ENCODE measurements at places on chromosomes 6 and 20.

DNA sequence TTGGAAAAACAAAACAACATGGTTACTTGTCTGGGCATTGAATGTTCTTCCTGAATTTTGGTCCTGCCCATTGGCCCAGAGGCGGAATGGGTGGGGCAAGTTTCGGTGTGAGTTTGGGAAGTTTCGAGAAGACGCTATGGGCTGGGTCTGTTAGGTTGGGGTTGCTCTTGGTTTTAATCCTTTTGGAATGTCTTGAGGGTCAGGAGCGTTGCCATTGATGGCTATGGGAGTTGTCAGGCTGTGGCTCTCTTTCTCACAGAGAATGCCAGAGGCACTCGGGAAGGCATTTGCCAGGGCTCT lies 135.0 kb downstream of the LRRC1 start:
- no peak for DNase-seq

- no peak for DNase-seq
Measured at GRCh38 chr20:4138056-4138455, 122.7 kb upstream of the RNF24 start.

GRCh38 chr6:30149858-30150550 lies 11.0 kb downstream of the TRIM10 start:
- no peak for DNase-seq

DNA sequence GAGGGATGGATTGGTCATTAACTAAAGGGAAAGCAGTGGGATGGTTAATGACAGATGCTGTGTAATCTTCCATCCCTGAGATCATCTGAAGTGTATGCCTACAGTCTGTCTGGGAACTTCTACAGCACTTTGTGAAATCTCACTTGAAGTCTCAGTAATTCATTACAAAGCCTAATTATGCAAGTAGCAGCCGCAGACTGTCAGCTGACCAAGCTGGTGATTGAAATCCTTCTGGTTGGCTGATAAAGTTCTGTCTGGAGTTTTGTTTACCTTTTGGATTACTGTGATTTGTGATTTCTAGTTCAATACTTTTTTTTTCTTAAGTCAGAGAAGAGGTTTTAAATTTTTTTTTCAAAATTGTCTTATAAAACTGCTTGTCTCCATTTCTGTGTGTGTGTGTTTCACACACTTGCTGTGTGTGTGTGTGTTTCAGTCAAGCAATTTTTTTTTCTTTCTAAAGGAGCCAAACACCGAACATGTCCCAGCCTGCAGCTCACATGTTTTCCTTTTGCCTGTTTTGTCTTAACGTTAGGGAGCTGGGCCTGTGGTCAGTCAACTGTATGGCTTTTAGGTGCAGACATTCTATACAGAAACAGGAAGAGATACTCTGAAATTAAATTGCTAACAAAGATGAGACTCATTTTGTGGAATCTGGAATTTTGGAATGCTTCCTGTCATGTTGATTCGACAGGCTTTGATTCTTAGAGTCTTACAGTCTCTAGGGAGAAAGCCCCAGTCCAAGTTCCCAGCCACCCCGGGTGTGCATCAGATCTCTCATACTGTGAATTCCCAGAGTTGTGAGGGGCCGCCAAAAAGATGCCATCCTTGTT lies 28.5 kb upstream of the ADGRF4 start:
- no peak for DNase-seq

DNA sequence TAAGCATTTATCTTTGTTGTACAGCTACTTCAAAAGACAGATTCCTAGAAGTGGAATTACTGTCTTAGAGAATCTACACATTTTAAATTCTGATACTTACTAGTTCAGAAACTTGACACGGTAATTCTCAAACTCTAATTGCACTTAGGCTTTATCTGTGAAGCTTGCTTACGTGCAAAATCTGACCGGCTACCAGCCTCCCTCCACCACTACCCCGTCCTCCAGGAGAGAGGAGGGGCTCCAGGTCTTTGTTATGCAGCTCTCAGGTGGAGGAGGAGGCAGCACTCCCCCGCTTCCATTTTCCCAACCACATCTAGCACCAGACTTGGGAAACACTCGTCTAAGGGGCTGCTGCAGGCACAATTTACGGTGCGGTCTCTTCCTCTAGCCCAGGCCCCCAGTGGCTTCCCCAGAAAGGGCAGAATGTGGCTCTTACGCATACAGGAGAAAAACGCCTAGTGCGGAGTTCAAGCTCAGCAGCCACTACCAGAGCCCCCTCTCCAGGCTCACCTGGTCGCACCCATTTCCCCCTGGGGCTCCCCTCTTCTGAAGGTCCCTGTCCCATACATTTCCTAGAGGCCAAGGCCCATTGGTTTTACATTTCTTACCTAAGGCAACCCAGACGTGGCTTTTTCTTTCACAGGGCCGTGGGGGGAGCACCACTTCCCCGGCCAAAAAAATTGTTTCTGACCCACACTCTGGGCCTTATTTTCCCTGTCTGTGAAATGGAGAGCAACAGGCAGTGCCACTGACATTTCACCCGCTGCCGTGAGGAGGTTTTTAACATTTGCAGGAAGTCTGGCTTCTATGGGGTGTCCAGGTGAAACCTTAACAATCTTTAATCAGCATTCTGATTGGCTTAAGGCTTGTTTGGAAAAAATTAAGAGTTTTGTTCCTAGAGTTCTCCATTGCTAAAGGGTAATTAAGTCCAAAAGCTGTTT lies 1.6 kb upstream of the TGIF2 start:
- peak; percentile 31 for DNase-seq

GRCh38 chr20:36384022-36384619 lies 78.0 kb downstream of the DLGAP4 start:
- DNase-seq, result no peak

- DNase-seq, result no peak
Measured at GRCh38 chr6:9699888-9700287, 715.0 kb downstream of the TFAP2A start.

GRCh38 chr6:119961450-119961849 lies 611.9 kb upstream of the MAN1A1 start:
- DNase-seq, result no peak

GRCh38 chr20:51497542-51498467 lies 44.7 kb downstream of the NFATC2 start:
- DNase-seq, result peak; percentile 22

DNA sequence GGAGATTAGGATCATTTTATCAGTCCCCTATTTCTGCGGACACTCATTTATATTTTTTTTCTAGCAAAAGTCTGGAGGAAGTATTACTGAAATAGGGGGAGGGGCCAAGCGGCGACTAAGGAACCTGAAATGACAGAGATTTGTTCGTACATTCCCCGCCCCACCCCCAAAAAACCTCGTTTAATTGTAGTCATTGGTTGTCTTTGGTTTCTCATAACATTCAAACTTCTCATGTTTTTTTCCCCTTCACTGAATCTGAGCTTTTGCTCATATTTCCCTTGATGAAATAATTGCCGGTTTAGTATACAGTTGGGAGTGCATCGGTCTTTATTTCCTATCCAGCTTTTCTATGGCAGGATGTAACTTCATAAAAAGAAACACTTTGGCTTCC lies 768 bp upstream of the FYN start:
- peak; percentile 22 for DNase-seq

- DNase-seq, result no peak
Measured at GRCh38 chr6:84515067-84515466, 249.3 kb downstream of the TBX18 start.

GRCh38 chr20:741620-742019 lies 26.7 kb downstream of the SLC52A3 start:
- no peak for DNase-seq

DNA sequence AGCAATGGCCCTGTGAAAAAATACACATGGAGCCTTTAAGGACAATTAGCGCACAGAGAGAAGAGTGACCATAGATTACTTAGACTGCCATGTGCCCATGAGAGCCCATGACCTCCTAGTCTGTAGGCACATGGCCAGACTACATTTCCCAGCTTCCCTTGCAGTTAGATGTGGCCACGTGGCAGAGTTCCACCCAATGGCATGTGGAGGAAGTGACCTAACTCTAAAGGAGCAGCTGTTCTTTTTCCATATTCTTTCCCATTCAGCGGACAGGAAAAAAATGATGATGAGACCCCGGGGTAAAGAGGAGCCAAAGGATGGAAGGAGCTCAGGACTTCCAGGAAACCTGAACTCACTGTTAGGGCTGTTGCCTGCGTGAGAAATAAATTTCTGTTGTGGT lies 116.6 kb downstream of the CBLN4 start:
- DNase-seq, result no peak

DNA sequence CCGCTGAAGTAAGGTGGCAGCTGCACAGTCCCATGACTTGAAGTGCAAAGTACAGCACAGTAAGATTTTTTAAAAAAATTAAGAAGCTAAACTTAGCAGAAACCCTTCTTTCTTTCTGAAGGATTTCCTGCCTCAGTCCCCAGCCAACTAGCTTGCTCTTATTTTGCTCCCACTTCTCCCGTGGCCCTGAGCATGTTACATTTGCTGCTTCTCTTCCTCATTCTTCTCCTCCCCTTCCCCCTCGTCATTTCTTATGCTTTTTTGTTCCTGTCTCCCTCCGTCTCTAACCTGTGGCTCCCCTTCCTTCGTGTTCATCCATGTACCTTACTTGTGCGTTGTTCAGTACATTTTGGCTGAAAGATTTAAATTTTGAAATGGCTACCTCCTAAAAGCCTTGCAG lies 123.0 kb downstream of the SASH1 start:
- no peak for DNase-seq

- no peak for DNase-seq
Measured at GRCh38 chr6:100731411-100731810, 149.7 kb downstream of the ASCC3 start.

DNA sequence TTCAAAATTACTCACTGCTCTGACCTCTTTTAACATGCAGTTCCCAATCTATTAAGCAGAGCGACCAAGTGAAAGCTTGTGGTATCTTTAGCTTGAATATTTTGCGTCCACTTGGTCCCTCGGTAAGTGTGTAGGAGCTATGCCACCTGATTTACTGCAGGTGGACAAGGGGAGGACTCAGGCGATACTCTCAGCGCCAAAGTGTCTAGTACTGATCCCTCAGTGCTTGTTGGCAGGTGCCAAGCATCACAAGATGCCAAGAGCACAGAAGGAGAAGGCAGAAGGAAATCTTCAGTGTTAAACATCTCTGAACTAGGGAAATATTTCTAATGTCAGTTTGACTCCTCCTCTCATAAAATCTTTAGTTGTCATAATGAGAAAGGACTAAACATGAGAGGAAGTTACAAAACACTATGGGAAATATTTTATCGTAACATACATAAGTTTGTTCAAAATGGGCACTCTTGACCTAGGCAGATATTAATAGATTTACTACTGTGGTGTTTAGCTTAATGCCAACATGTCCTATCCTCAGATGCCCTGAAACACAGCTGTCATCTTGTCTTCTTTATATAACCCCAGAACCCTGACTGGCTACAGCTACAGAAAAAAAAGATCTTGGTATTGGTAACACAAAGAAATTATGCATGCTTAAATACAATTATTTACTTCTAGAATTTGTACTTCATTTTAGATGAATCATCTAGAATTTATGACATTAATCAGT lies 19.5 kb downstream of the NHLRC1 start:
- no peak for DNase-seq

GRCh38 chr6:120354452-120355098 lies 979.7 kb downstream of the TBC1D32 start:
- no peak for DNase-seq

DNA sequence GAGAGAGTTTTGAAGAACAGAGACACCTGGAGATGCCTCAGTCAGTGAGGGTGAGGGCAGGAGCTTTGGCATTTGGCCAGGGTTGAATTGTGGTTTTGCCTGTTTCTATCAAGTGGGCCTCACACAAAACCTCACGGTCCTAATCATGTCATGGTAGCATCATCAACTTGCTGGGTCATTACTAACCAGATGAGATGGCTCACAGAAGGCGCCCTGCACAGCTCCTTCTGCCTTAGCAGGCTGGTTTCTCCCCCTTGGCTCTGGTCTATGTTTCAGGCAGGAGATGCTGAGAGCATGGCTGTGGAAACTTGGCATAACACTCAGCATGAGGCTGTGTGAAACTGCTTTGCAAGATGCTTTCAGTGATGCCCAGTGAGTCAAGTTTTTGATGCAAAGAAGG lies 99.3 kb downstream of the LRRC1 start:
- peak; percentile 16 for DNase-seq

DNA sequence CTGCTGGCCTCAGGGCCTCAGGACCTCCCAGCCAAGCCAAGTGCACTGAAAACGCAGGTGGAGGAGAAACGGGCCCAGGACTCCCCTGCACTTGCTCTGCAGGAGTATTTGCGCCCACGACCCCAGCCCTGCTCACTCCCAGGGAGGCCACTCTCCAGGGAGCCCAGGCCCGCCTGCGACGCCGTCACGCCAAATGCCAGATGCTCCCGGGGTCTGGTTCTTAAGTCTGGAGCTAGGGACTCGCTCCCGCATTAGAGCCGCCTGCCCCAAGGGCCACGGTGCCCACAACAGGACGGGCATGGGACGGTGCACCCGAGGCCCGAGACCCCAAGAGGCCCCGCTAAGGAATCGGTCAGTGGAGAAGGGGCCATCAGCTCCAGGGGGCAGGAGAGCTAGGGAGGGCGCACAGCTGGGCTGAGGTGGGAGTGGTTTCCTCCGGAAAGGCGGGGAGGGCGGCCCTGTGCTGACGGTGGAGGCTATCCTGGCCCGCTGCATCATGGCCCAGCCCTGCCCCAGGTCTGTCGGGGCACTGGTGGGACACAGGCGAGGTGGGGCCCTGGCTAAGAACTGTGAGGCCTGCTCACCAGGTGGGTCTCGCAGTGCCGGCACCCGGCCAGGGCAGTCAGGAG lies 44.1 kb upstream of the CHRNA4 start:
- no peak for DNase-seq

DNA sequence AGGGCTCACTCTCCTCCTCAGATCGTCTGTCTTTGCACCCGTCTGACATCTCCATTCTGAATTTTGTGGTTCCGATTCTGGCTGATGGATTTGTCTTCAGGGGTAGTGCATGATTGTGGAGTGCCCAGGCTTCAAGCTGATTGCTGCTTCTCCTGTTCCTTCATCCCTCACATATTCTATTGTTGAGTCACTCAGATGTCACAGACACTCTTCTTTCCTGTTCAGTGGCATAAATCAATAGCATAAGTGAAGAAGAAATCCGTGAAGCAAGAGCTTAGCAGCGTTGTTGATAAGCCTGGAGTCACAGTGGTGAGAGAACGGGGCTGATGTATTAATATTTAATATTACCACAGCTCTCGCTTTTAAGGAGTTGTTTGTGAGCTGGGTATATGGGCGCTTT lies 152.5 kb downstream of the MTHFD1L start:
- no peak for DNase-seq

GRCh38 chr6:169326067-169326799 lies 72.6 kb upstream of the THBS2 start:
- no peak for DNase-seq

All from CD8-positive, alpha-beta T cell (primary cell).